ENCODE measurements at places on chromosomes 11 and 22. TPM values are rescaled to one million over a fixed set of nuclear protein-coding genes. Genes with fewer than 3 reads are reported as not detected.

DNA sequence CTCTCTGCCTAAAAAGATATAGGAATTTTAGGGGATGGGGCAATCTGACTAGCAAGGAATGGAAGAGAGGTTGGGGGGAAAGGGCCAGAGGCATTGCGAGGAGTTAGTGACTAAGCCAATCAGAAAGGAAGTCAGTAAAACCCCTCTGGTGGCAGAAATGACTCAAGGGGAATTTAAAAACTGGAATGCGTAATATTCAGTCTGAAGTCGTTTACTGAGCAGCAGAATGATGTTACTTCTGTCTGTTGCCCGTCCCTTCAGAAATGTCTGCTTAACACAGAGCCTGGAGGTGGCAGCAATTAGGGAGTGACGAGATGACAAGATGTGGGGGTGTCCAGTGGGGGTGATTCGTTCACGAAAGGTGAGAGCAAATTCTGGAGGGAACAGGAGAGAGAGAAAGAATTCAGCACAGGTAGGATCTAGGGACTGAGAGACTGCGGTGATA is 107.7 kb upstream of the CLMP start:
- DNase-seq, result peak; percentile 38

- no peak for DNase-seq
These were observed 576.5 kb upstream of the CCDC90B start for GRCh38 chr11:83862691-83863090.

DNA sequence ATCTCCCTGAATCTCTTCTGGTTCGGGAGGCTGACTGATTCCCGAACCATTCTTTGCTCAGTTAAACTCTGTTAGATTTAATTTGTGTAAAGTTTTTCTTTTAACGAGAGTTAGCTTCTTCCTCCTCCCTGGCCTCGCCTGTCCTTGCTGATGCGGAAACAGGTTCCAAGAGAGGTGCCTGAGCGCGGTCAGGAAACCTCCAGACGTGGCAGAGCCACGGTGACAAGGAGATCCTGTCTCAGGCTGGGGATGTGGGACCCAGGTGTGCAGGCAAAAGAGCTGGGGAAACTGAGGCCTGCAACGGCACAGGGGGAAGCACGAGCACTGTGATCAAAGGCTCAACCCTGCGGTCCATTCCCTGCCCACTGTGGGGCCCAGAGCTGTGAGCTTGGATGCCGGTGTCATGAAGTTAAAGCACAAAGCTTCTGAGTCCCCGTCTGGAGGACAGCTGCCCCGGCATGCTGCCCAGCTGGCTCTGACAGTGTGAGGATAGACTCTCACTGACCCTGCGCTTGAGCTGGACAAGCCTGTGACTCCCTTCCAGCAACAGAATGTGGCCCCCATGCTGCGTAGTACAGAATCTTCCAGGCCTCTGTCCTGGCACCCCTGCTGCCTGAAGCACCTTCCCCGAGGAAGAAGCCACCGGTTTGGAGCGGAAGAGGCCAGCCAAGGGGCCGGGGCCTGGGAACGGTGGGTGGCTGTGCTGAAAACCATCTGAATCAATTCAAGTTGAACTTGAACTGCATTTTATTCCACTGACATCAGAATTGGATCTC is 960.6 kb downstream of the BRD1 start:
- DNase-seq, result no peak

GRCh38 chr11:1918436-1919315 is 827 bp upstream of the TNNT3 start:
- no peak for DNase-seq

DNA sequence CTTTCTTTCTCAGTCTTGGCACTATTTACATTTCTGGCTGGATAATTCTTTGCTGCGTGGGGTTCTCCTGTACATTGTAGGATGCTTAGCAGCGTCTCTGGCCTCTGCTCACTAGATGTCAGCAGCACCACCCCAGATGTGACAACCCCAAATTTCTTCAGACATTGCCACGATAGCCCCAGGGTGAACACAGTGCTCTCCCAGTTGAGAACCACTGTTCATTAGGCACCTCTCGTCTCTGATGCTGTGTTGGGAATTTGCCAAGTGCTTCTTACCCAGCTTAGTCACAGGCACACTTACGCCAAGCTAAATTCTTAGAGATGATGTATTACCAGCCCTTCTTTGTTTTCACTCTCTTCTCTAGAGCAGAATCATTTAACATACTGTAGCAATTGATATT is 9.4 kb downstream of the TRIM6 start:
- DNase-seq, result no peak

DNA sequence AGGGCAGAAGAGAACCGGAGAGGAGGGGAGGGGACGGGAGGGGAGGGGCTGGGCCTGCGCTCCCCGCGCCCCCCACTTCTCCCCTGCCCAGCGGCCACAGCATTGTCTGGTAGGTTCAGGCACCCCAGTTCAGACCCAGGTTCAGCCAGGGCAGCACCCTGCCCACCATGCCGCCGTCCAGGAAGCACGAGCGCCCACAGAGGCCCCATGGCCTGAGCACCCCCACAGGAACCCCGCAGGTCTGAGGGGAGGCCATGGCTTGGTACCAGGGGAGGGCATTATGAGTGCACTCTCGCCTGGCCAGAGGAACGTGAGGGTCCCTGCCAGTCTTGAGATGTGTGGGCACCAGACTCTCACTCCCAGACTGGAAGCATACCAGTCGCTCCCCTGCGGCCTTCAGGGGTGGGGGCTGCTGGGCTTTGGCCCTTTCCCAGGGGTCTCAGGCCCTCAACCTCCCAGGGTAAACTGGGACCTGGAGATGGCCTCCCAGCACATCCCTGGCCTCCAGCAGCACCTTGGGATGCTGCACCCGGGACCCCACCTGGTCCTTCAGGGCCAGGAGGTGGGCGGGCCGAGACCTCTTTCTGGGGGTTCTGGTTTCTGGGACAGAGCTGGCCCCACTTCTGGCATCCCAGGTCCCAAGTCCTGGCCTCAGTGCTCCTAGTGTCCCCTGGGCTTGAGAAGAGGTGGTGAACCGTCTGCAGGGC is 597 bp upstream of the PLXNB2 start:
- DNase-seq, result no peak

DNA sequence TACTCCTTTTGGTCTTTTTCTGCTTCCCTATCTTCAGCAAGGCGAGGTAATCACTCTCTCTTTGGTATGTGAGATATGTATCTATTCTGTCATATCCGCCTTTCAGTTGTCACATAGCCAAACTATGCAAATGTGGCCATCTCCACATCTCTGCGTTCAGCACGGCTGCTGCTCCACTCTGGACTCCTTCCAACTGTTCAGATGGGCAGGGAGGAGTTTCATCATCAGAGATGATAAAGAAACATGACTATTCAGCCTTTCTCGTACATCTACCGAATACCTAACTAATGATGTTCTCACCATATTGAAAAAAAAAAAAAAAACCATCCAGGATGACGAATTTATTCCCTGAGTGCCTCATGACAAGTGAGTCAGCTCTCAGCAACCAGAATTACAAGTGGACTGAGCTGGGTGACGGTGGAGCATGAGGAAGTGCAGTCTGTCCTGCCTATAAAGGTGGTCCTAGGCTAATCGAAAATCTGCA is 899.6 kb downstream of the OPCML start:
- no peak for DNase-seq

- DNase-seq, result peak; percentile 51
These were observed 822 bp downstream of the MARK2 start for GRCh38 chr11:63839508-63840355.

- DNase-seq, result peak; percentile 78
These were observed 75.3 kb downstream of the APIP start for GRCh38 chr11:34840736-34841386.

DNA sequence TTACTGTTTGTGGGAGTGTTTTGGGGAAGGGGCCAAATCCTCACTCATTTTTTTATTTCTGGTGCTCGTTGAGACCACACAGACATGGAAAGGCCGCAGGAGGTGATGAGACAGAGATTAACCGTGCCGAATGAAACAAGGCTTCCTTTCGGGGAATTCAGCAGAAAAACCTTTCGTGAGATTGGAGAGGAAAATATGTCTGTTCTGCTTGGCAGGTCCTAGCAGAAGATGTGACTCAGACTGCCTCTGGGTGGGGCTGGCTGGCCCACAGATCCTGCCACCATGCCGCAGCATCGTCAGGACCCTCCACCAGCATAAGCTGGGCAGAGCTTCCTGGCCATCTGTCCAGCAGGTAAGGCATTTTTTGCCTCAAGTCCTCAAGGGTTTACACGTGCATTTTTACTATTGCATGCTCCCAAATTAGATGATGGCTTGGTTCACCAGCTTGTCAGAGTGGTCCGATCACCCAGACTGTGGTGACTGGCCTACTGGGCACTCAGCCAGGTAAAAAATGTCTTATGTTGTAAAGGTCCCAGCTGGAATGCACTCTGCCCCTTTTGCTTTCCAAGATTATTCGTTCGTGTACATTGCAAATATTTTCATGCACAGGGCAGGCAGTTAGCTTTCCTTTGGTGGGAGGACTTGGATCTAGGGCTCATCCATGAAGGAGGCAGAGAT is 1.5 kb downstream of the DDB2 start:
- no peak for DNase-seq

GRCh38 chr22:38953577-38954413 is 3.6 kb upstream of the APOBEC3A start:
- no peak for DNase-seq

GRCh38 chr11:18791969-18792628 is 501 bp upstream of the PTPN5 start:
- peak; percentile 47 for DNase-seq

DNA sequence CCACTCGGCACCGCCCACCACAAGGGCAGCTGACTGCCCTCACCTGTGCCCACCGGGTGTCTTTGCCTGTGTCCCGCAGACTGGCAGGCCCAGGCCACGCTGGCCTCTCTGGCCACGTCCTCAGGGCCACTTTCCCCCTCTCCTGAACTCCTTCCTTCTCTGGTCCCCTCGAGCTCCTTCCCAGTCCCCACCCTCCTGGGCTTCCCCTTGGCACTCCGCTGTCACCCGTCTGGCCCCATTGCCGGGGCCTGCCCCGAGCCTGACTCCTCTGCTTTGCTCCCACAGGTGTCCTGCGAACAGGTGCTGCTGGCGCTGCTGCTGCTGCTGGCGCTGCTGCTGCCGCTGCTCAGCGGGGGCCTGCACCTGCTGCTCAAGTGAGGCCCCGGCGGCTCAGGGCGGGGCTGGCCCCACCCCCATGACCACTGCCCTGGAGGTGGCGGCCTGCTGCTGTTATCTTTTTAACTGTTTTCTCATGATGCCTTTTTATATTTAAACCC is 14.2 kb downstream of the MCAT start:
- DNase-seq, result peak; percentile 39

- no peak for DNase-seq
These were observed 426.9 kb downstream of the SOX6 start for GRCh38 chr11:15929371-15929901.

DNA sequence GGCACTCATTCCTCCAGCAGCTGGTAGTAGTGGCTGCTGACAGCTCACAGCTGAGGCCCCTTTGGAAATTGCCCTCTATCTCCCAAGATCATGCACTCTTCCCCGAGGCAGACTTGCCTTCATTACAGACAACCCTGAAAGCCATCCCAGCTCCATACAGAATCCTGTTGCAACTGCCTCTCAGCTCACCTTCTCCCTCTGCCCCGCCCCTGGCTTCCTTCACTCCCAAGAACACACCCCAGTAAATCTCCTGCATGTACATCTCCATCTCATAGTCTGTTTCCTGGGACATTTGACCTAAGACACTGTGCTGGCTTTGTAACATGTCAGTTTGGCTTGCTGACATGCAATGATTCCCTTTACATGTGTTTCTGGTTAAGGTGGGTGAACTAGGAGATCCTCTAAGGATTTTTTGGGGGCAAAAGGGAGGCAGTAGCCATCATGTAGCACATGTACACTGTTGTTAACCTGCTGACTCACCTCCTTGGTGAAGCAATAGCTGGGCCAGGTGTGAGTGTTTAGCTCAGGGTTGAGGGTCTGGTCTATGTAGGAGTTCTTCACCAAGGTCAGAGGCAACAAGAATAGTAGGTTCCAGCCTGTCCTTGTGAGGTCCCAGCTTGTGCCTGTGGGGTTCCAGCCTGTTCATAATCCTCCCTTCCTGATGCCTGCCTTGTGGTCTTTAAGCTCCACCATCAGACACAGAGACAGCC is 179.6 kb downstream of the CSNK2A3 start:
- no peak for DNase-seq

DNA sequence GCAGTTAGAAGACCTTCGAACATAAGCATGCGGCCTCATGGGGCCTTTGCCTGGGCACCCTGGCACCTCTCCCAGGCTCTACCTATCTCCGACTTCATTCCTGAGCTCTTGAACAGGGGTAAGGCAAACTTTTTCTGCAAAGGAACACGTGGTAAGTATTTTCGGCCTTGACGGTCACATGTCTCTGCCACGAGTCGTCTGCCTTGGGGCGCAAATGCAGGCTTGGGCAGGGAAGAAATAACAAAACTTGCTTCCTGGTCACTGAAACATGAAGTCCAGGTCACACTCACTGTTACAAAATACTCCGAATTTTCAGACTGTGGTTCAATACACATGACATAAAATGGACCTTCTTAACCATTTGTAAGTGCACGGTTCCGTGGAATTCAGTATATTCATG is 3.4 kb upstream of the ASCL2 start:
- no peak for DNase-seq

GRCh38 chr11:3164552-3165151 is 458 bp downstream of the OSBPL5 start:
- DNase-seq, result peak; percentile 72

DNA sequence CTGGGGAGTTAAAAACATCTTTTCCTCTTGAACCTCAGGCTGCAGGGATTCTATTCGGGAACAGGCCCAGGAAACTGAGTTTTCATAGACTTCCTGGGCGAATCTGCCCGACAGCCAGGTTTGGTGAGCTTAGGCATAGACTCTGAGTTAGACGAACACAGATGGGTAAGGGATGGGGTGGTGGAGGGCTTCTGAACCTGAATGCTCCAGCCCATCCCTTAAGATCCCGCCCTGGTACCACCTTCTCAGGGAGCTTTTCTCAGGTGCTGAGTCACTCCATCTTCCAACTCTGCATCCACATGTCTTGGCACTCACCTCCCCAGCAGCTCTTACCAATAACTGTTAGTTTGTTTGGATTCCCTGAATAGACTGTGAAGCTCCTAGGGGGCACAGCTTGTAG is 37.4 kb downstream of the MICAL2 start:
- no peak for DNase-seq

- DNase-seq, result no peak
These were observed 13.1 kb upstream of the CCDC134 start for GRCh38 chr22:41787331-41787730.

GRCh38 chr11:71251151-71251721 is 1.1 kb downstream of the SHANK2 start:
- DNase-seq, result peak; percentile 46

DNA sequence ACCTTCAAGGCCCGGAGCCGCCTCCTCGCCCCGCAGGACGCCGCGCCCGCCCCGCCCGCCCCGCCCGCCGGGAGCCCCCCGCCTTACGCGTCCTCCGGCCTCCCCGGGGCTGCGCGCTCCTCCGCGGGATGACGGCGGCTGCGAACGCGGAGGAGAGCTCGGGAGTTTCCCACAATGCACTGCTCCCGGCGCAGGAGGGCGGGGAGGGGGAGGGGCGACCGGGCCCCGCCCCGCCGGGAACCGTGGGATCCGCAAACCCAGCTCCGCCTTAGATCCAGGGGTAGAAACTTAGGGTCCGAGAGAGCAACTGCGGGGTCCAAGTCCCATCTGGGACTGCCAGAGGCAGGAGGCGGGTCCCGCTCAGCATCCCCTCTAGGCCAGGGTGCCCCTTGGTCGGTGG is at the start of gene CEND1:
Gene CEND1, minus strand, starts transcription at position 148 of the 400 bp plus-strand sequence. CDS start 1,514 bp downstream, outside the sequence.
- peak; percentile 79 for DNase-seq

The PLAAT4 gene
- 0.69 TPM for total RNA-seq

The A4GALT gene
- 16.2 TPM for total RNA-seq

The CASTOR1 gene
- 23.2 TPM for total RNA-seq

The ACO2 gene
- 79.7 TPM for total RNA-seq
